ENCODE measurements at places on chromosomes 16 and 17.

- no peak for DNase-seq
Measured at GRCh38 chr16:52721331-52721730, 174.4 kb upstream of the TOX3 start.

DNA sequence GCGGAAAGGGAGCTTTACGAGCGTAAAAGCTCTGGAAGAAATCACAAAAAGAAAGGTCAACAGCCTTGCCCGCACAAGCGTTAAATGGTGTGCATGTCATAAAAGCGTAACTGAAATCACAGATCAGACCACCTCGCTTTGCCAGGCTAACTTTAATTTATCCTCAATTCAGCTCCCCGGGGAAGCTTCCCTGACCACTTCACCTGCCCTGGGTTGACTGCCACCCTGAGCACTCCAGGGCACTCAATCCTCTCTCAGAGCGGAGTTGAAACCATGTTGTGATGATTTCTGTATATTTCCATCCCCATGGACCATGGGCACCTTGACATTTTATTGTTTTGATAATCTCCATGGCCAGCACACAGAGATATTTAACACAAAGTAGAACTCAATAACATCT, 16.1 kb upstream of the NAGS start:
- DNase-seq: no peak

- DNase-seq: no peak
Measured at GRCh38 chr17:51028176-51028863, 92.3 kb downstream of the SPAG9 start.

DNA sequence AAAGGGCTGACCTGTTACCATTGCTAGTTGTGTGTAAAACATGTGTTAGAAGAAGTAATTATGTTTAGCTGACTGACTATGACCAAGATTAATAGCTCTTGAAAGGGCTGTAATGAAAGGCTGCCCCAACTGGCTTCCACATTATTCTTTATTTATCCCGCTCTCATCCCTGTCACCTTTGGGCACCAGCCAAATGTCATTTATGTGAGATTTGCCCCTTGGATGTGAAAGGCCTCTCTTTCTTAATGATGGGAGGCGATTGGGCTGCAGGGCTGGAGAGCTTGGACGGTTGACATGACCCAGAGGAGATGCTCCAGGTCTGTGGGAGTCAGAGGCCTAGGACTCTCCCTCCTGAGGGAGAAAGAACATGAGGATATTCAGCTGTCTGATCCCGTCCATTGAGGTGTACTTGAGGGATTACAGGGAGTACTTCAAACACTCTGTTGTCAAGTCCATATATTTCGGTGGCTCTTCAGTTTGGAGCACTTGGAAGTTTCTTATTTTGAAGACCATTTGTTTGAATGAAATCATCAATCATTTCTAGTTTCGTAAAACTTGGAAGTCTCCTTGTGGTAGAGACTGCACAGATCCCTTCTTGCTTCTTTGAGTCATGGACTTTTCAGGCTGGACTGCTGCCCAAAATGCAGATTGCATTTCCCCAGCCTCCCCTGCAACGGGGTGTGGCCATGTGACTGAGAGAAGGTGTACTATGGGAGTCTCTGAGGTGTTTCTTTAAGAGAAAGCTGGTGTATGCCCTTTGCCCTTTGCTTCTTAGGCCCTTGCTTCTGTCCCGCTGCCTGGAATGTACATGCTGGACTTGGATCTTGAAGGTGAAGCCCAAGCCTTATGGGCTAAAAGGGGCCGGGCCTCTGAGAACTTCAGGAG, 51.3 kb downstream of the FTO start:
- no peak for DNase-seq

DNA sequence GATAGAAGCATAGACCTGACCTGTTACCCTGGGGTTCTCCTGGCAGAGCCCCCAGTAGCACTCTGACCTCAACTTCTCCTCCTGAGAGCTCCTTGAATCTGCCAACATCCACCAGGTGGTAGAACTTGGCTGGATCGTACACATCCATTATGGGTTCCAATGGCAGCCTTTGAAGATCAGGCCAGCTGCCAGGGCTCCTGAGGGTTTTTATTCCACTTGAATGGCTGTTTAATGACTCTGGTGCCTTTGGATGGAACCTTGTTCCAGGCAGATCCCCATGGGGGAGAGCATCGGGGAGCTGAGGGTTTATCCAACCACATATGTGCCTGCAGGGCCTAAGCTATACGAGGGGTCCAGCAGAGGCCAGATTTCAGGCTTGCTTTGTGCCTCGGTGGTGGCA, 47.1 kb upstream of the CLEC19A start:
- DNase-seq: no peak

- DNase-seq: no peak
Measured at GRCh38 chr16:1545044-1546040, 11.9 kb downstream of the TMEM204 start.

DNA sequence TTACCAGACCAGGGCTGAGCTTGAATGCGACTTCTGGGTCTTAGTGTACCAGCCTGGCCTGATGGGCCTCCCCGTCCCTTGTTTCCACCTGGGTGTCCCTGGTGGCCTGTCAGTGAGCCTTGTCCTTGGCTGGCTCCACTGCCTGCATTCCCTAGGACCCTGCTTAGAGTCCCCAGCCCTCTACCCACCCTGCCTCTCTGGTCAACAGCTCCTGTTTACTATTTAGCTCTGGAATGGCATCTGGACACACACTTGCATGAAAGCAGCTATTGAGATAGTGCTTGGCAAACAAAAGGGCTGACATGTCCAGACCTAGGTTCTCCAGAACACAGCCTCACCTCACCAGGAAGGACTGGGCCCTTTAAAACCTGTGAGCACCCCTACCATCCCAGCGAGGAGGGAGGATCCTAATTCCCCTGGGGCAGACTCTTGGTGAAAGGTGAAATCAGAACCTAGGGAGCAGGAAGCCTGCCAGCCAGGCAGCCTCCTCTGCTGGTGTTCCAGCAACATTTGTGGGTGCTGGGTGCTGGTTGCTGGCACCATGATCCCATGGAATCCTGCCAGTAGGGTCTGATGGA, 38.8 kb downstream of the RAI1 start:
- no peak for DNase-seq

GRCh38 chr16:85258166-85258565, 145.9 kb upstream of the CIBAR2 start:
- DNase-seq: no peak

GRCh38 chr16:70713342-70713741, 27.5 kb upstream of the MTSS2 start:
- no peak for DNase-seq

DNA sequence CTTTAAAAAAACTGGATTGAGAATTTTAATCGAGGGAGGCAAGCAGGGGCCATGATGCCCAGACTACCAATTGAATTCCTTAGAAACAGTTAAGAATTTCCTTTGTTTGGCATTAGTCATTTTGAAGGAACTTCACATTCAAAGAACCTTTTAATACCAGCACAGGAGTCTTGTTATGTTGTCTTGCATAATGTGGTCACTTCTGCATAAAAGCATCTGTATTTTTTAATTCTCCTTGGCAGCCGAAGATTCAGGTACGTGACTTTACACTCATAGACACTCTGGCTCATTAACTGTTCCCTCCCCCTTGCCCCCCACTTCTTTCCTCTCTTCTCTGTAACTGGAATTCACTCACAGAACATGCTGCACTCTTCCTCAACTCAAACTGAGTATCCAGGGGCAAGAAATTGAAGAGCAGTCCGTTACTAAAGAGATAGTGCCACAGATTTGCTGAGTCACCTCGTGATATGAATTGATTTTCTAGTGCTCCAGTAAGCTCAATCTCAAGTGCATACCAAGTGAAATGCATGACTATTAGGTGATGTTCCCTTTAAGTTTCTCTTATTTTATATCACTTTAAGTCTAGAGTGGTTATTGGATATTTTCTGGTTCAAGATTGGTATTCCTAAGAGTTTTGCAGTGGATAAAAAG, 572.2 kb upstream of the SOX9 start:
- DNase-seq: no peak

All from stimulated activated CD8-positive, alpha-beta memory T cell treated with anti-CD3 and anti-CD28 coated beads, Interleukin-15, amount 100 ng/mL, for 1 hour (primary cell).